ENCODE measurements at places on chromosomes 2 and 18. TPM values are rescaled to one million over a fixed set of nuclear protein-coding genes. Genes with fewer than 3 reads are reported as not detected.

DNA sequence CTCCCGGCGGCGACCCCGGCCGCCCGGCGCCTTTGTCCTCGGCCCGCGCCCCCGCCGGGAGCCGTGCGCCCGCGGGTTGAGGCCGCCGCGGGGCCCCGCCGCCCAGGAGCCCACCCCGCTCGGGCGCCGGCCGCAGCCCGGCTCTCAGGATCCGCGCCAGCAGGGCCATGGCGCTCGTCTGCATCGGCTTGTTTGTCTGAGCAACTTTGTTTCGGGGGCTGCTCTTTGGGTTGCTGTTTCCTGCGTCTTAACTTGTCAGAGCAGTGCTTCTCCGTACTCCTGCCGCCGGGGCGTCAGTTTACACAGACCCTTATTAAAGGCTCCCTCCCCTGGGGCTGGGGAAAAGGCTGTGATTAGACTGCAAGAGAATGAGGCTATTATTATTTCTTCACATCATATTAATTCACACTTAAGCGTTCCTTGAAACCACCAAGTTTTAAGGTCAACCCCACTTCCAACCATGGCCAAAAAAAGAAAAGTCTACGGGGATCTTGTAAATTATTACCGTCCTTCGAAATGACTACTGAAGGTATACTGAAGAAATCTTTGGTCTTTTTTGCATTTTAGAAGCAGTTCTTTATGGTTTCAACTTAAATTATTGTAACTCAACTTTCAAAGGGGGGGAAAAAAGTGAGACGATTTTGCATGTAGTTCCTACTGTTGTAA lies at the start of gene CYP27C1:
Gene CYP27C1 (minus strand): TSS at position 198 of the 666 bp plus-strand sequence. CDS start 29 bp downstream, at position 169.
- DNase-seq = no peak

IL1R1 gene
- 0.29 TPM for total RNA-seq

- no peak for DNase-seq
These were observed 240.9 kb upstream of the GULP1 start for GRCh38 chr2:188050726-188051125.

GRCh38 chr18:7923105-7923504 lies 356.0 kb downstream of the PTPRM start:
- no peak for DNase-seq

- no peak for DNase-seq
These were observed 162.7 kb upstream of the COL3A1 start for GRCh38 chr2:188811522-188811921.

AOX1 gene
- total RNA-seq = not detected

GRCh38 chr2:239908744-239909143 lies 116.4 kb downstream of the NDUFA10 start:
- no peak for DNase-seq

DNA sequence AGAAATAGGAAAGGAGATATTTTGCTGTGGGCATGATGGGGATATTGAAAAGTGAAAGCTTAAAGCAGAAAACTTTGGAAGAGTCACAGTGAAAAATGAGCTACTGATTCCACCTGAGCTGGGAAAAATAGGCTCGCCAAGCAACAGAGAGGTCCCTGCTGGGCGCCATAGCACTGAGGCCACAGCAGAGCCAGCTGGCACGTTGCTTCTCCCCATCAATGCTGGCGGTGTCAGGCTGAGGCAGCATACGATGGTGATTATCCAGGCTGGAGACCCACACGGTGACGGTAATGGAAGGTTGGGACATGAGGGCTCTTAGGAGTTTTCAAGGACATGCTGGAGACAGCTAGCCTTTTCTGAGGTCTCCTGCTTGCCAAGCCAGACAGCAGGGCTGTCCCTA lies 25.8 kb upstream of the DTNB start:
- DNase-seq = no peak

DNA sequence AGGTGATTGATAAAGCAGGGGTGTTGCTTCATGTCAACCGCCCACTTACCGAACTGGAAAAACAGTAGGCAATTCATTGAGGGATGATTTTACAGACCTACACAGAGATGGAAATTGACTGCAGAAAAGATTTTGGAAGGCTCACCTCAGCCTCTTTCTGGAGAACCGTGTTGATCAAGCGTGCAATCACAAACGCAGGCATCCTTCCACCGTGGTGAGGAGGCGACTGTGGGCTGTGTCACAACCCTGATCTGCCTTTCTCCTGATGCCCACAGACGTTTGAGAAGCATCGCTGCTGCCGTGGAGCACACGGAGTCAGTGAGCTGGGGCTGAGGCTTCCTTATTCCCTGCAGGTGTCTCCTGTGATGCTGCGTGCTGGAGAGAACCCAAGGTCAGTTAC lies 132.0 kb downstream of the TMEM18 start:
- no peak for DNase-seq

- DNase-seq = no peak
These were observed 199.4 kb upstream of the ID2 start for GRCh38 chr2:8482432-8482831.

PROC gene
- total RNA-seq = not detected

- DNase-seq = no peak
These were observed 2.3 kb upstream of the EXOC6B start for GRCh38 chr2:72827966-72828646.

DNA sequence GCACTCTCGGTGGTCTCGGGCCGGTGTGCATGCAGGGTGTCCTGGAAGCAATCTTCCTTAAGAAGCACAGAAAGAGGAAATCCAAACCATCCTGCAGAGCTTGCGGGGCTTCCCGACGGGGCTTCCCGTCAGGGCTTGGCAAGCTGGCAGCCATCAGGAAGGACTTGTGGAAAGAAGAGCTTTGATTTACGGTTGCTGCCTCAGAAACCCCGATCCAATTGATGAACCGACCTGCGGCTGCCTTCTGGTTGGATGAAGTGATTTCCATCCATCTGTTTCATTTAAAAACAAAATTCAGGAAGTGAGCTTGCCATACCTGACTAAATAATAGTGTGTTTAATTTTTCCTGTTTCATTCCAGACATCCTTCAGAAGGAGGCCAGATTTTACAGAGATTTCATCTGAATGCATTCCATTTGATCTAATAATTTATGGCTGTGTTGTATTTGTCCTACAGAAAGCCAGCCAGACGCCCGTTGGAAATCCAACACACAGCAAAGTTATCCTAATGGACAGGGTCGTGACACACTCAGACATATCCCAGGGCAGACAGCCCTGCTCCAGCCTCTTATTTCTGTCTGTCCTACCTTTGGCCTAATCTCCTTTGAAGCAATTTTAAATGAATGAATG lies 141.3 kb downstream of the SEPTIN10 start:
- no peak for DNase-seq

ITGA6 gene
- 119 TPM for total RNA-seq

DNA sequence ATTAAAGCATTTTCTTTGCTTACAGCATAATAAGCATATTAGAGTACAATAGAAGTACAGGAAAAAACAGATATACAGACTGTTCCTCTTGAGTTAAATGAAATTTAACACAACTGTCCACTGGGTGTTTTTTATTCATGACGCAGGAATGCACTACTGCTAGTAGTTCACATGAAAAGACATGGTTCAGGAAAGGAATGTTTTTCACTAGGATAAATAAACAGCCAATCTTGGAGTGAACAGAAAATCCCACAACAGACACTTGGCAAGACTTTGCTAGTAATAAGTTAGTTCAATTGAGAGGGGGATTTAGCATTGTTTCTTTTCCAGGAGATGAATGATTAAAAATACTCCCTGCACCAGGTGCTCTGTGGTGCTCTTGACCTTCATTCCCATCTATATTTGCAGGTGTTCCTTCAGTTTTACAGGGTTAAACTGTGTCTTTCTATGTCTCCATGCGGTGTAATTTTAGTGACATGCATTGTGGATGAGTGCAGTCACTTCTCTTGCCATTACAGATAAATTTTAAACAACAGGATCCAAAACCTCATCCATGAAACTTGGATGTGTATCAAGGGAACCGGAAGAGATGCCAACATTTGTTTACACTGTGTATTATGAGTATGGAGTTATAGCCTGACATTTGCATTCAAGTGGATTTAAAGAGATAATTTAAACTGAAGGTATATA lies 796.6 kb downstream of the DSC3 start:
- no peak for DNase-seq
